ENCODE measurements at places on chromosomes 7 and 10. TPM values are rescaled to one million over a fixed set of nuclear protein-coding genes. Genes with fewer than 3 reads are reported as not detected.
A peak's percentile ranks its signal among the peaks of the same experiment; 100 is the strongest.

- H3K4me1 ChIP-seq, result no peaks in the 10 kb centered on the region
- no peak for DNase-seq
- no peak overlapping the region for H3K27ac ChIP-seq
- H3K4me3 ChIP-seq, result no peak overlapping the region
- H3K27me3 ChIP-seq, result no peaks in the 10 kb centered on the region
- no peaks in the 10 kb centered on the region for H3K36me3 ChIP-seq
These were observed 192.3 kb upstream of the PITRM1 start for GRCh38 chr10:3364768-3365480.

DNA sequence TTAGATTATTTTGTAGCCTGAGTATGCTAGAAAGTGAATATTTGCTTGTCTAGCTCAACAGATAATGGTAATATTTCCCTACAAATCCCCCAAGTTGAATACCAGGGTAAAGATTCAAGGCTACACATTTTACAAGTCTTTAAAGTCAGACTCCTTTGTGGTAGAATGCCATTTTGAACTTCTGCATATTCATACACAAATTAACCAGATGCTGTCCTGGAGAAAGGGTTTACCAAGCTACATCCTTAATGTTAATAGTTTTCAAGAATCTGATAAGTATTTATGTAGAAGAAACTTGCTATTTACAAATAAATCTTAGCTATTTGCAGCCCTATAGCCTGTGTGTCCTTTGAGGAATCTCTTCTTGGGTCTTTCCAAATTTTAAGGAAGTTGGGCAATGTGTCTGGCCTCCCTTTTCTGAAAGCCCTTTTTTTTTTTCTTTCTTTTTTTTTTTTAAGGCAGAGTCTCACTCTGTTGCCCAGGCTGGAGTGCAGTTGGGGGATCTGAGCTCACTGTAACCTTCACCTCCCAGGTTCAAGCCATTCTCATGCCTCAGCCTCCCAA lies 82.6 kb downstream of the CPEB3 start:
- H3K4me3 ChIP-seq, result no peak overlapping the region
- no peaks in the 10 kb centered on the region for H3K27me3 ChIP-seq
- no peaks in the 10 kb centered on the region for H3K36me3 ChIP-seq
- peak overlapping the region; percentile 29 for H3K27ac ChIP-seq
- DNase-seq, result no peak
- H3K4me1 ChIP-seq, result peaks cover 26% of the 10 kb centered on the region

GRCh38 chr7:103832438-103832837 lies 157.0 kb downstream of the RELN start:
- no peaks in the 10 kb centered on the region for H3K27me3 ChIP-seq
- H3K36me3 ChIP-seq, result no peaks in the 10 kb centered on the region
- H3K4me1 ChIP-seq, result no peaks in the 10 kb centered on the region
- no peak overlapping the region for H3K27ac ChIP-seq
- no peak for DNase-seq
- no peak overlapping the region for H3K4me3 ChIP-seq

DNA sequence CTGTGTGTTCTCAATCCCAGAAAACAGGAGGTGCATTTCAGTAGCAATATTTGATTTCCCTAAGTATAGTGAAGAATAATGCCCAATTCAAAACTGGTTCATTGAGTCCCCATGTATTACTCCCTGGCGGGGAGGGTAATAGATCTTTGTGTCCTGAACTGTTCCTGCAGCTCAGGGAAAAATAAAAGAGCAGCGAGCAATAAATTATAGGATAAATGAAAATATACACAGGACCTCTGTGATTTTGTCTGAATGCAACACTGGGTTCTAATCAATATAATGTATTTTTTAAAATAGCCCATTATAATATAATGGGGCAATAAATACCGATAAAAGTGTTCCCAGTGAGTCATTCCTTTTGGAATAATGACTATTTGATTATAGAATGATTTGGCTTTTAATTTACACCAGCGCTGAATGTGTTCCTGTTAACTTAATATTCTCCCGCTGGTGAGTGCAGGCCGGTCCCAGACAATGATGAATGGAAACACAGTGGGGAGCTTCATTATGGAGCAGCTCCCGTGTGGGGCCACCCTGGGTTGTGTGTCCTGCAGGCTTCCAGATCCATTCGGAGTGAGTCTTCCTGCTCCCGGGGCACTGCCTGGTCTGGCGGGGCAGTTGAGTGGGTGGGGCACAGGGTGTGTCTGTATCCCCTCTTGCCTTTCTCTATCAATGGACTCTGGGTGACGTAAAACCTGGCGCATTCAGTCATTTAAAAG lies 263.1 kb downstream of the ACTR3B start:
- DNase-seq, result no peak
- no peaks in the 10 kb centered on the region for H3K4me1 ChIP-seq
- H3K27ac ChIP-seq, result no peak overlapping the region
- no peak overlapping the region for H3K4me3 ChIP-seq
- no peaks in the 10 kb centered on the region for H3K27me3 ChIP-seq

DNA sequence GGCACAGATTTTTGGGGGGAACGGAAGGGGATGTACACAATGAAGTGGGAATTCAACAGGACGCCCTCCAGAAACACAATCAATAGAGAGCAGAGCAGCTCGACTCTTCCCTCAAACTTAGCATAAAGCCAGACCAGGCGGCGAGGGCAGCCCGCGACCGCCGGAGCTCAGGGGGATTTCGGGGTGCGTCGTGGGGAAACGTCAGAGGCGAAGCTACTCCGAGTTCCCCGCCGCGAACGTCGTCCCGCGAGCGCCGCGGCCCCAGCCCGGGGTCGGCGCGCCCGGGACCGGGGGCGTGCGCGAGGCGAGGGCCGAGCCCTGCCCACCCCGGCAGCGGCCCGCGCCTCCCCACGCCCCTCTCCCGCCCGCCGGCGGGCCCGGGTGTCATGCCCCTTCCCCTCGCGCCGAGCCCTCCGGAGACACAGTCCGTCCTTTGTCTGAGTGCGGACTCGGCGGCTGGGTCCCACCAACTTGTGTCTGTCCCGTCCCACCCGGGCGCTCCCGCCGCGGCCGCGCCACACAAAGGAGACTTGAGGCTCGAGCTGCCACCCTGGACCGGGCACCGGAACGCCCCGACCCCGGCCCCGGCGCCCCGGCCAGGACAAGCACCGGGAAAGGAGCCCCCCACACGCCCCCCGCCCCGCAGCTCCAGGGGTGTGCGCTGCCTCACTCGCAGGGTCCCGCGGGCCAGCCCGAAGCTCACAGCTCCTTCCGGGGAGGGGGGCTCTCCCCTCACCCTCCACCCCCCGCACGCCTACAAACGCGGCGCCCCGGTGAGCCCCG lies 634 bp downstream of the EZH2 start:
- H3K4me3 ChIP-seq, result peak overlapping the region; percentile 99
- H3K27ac ChIP-seq, result peak overlapping the region; percentile 82
- peaks cover 16% of the 10 kb centered on the region for H3K4me1 ChIP-seq
- H3K36me3 ChIP-seq, result no peaks in the 10 kb centered on the region

DNA sequence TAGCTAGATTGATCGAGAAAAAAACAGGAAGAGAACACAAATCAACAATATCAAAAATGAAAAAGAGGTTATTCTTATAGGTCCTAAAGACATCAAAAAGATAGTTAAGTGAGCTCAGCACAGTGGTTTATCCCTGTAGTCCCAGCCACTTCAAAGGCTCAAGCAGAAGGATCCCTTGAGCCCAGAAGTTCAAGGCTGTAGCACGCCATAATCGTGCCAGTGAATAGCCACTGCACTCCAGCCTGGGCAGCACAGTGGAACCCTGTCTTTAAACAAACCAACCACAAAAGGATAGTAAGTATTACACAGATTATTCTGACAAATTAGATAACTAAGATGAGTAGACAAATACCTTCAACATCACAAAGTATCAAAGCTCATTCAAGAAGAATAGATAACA lies 83.2 kb downstream of the HBP1 start:
- H3K27me3 ChIP-seq, result no peaks in the 10 kb centered on the region
- DNase-seq, result no peak
- H3K27ac ChIP-seq, result no peak overlapping the region
- H3K36me3 ChIP-seq, result peaks cover 7% of the 10 kb centered on the region
- no peaks in the 10 kb centered on the region for H3K4me1 ChIP-seq

DNA sequence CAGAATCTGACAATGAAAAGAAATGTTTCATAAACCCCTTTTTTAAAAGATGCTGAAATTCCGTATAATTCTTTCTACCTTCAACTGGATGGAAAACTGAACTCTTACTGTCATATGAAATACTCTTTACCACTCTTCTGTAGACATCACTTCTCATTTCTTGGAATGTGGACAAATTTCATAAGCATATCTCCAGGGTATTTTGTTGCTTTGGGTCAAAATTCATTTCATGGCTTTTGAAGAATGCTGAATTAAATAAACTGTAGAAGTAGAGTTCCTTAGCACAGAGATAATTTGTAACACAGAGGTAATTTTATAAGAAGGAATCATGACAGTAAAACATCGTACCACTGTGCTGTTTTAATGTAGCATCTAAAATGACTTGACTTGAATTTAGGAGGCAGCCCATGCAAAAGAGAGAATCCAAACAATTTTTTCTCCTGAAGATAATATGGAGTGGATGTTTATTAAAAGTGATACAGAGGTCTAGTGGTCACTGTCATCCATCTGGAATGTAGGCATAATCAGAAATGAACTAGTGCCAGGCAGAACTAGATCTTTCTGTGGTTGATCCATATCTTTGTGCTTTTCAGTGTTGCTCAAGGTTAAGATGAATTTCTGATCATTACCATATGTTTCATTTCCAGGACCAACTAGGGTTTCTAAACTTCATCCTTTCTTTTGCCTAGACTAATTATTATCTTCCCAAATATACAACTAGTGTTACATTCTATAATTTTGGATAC lies 492.0 kb downstream of the KIF20B start:
- no peaks in the 10 kb centered on the region for H3K36me3 ChIP-seq
- H3K27ac ChIP-seq, result no peak overlapping the region
- no peak overlapping the region for H3K4me3 ChIP-seq
- no peak for DNase-seq
- H3K27me3 ChIP-seq, result no peaks in the 10 kb centered on the region

GRCh38 chr7:22863156-22863899 lies 40.7 kb upstream of the TOMM7 start:
- H3K27me3 ChIP-seq, result no peaks in the 10 kb centered on the region
- no peak overlapping the region for H3K4me3 ChIP-seq
- H3K36me3 ChIP-seq, result no peaks in the 10 kb centered on the region
- H3K4me1 ChIP-seq, result peaks cover 22% of the 10 kb centered on the region
- no peak for DNase-seq

DNA sequence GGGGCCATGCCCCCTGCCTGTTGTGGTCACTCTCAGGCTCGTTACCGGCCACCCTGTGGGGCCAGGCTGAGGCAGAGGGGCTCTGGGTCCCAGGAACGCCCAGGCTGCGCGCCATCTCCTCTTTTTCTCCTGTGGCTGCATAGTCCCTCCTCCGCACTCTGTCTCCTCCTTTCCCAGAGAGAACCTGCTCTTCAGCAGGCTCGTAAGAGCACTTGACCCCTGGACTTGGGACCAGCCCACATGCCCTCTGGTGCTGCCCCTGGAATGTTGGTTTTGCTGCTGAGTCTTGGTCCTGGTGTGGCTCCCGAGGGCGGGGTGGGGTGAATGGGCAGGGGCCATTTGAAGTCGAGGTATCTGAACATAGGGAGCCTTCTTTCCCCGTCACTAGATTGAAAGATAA lies 6.6 kb upstream of the BHLHA15 start:
- no peaks in the 10 kb centered on the region for H3K4me1 ChIP-seq
- no peak overlapping the region for H3K27ac ChIP-seq
- H3K36me3 ChIP-seq, result peaks cover 46% of the 10 kb centered on the region
- H3K4me3 ChIP-seq, result no peak overlapping the region
- no peaks in the 10 kb centered on the region for H3K27me3 ChIP-seq

The NUDT13 gene
- total RNA-seq, result 1.4 TPM

The AHCYL2 gene
- 38.5 TPM for total RNA-seq

The RBM20 gene
- 1.6 TPM for total RNA-seq

The MNX1 gene
- not detected for total RNA-seq
